ENCODE measurements at places on chromosomes 1 and 21.

DNA sequence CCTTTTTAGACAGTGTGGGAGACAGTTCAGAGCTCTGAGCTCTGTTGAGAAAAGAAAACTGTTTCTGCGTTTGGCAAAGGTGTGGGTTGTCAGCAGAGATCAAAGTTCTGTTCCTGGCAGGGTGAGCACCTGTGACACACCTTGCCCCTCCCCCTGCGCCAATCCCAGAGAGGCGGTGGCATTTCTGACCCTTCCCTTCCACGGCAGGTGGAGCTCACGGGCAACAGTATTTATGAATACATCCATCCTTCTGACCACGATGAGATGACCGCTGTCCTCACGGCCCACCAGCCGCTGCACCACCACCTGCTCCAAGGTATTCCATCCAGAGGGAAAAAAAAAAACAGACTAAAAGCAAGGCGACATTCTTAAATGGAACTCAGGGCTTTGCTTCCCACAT, 20.7 kb downstream of the SIM2 start:
- DNase-seq: no peak

GRCh38 chr1:89759036-89759435, 61.8 kb upstream of the LRRC8D start:
- DNase-seq: no peak

DNA sequence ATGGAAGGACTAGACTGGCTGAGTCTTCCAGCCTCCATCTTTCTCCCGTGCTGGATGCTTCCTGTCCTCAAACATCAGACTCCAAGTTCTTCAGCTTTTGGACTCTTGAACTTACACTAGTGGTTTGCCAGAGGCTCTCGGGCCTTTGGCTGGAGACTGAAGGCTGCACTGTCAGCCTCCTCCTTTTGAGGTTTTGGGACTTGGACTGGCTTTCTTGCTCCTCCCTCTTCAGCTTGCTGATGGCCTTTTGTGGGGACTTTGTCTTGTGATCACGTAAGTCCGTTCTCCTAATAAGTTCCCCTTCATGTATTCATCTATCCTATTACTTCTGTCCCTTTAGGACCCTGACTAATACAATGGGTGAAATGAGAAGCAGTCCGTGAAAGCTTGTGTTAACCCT, 196.4 kb downstream of the KAZN start:
- DNase-seq: no peak

DNA sequence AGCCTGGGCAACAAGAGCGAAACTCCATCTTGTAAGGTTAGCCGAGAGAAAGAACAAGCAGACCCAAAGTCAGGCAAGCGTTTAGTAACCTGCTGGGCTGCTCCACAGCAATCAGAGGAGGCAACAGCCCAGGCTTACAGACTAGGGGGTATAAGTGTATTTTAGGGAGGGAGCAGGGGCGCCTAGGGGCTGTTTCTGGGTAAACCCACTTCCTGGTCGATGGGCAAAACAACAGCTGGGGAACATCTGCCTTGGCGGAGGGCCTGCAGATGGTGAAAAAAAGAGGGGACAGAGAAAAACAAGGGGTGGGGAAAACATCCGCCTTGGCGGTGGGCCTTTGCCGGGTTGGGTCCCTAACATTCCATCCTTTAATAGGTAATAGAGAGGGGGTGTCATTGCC, 5.2 kb downstream of the TAS1R1 start:
- DNase-seq: no peak

GRCh38 chr21:25744854-25745253, 10.1 kb downstream of the GABPA start:
- DNase-seq: no peak

GRCh38 chr21:9758888-9759287, 762.5 kb upstream of the TPTE start:
- no peak for DNase-seq

DNA sequence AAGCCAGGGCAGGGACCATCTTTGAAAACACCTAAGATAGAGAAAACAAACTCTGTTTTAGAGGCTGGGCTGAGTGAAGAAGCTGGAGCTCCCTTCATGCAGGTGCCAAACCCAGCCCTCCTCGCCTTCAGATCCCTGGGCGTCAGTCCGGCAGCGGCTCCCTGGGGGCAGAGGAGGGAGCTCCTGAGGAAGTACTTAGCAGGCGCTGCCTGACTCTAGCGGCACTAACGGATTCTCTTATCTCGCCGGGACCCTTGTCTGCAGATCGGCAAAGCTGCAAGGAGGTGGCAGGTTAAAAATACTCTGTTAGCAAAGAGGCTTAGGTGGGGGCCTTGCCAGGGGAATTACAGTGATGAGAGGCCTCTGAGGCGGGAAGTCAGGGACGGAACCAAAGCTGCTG, 79.6 kb downstream of the PLXNA2 start:
- DNase-seq: no peak

DNA sequence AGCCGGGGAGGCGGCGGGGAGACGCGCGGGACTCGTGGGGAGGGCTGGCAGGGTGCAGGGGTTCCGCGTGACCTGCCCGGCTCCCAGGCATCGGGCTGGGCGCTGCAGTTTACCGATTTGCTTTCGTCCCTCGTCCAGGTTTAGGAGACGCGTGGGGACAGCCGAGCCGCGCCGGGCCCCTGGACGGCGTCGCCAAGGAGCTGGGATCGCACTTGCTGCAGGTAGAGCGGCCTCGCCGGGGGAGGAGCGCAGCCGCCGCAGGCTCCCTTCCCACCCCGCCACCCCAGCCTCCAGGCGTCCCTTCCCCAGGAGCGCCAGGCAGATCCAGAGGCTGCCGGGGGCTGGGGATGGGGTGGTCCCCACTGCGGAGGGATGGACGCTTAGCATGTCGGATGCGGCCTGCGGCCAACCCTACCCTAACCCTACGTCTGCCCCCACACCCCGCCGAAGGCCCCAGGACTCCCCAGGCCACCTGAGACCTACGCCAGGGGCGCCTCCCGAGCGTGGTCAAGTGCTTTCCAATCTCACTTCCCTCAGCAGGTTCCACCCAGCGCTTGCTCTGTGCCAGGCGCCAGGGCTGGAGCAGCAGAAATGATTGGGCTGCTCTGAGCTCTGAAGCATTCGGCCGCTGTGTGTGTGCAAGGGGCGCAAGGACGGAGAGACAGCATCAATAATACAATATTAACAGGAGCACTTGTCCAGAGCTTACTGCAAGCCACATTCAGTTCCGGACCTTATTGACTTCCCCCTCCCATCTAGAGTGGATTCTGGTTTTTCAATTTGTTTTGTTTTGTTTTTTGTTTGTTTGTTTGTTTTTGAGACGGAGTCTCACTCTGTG, 10.3 kb downstream of the SIM2 start:
- no peak for DNase-seq

DNA sequence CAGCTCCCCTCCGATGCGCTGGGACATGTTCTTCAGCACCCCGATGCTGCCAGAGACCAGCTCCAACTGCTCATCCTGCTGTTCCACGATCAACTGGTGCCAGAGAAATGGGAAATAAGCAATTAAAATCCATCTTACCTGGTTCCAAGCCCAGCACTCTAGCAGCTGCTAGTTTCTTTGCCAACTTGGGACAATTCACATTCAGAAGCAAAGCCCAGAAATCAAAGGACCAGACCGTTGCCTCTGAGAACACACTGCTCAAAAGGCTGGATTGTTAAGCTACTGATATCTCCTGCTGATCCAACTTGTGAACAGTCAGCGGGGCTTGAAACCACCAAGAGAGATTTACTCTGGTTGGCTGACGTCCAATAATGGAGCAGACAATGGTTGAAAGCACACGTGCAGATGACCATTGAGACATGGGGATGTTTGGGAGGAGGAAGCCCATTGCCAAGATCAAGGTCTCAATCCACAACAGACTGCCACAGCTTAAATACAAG, 34.4 kb downstream of the STX6 start:
- peak; percentile 47 for DNase-seq

- DNase-seq: no peak
These were observed 15.3 kb downstream of the RAB4A start for GRCh38 chr1:229286099-229286766.

GRCh38 chr1:226125097-226125630, 61.4 kb downstream of the ACBD3 start:
- DNase-seq: peak; percentile 82

- no peak for DNase-seq
These were observed 9.1 kb downstream of the TOR3A start for GRCh38 chr1:179090923-179091322.

All from astrocyte of the spinal cord (primary cell).